ENCODE measurements at places on chromosomes 1 and 21. TPM values are rescaled to one million over a fixed set of nuclear protein-coding genes. Genes with fewer than 3 reads are reported as not detected.

CD1B gene
- total RNA-seq = not detected

LIPI gene
- total RNA-seq = not detected

KRTAP21-2 gene
- total RNA-seq = not detected

GFI1 gene
- total RNA-seq = 10.0 TPM

RGS1 gene
- total RNA-seq = 56.4 TPM

PHACTR4 gene
- 31.4 TPM for total RNA-seq

FAM177B gene
- not detected for total RNA-seq

LPAR3 gene
- 3.5 TPM for total RNA-seq

HTR6 gene
- not detected for total RNA-seq

AMY2A gene
- not detected for total RNA-seq

C1orf159 gene
- total RNA-seq = 23.6 TPM

IRF6 gene
- total RNA-seq = 78.0 TPM

OR2L2 gene
- 1.5 TPM for total RNA-seq

GIPC2 gene
- 32.4 TPM for total RNA-seq

AMY2B gene
- total RNA-seq = 34.3 TPM

MYOM3 gene
- 2.6 TPM for total RNA-seq

Measured in transverse colon (tissue), 4 donors.